ENCODE measurements at places on chromosomes 7 and 10.

DNA sequence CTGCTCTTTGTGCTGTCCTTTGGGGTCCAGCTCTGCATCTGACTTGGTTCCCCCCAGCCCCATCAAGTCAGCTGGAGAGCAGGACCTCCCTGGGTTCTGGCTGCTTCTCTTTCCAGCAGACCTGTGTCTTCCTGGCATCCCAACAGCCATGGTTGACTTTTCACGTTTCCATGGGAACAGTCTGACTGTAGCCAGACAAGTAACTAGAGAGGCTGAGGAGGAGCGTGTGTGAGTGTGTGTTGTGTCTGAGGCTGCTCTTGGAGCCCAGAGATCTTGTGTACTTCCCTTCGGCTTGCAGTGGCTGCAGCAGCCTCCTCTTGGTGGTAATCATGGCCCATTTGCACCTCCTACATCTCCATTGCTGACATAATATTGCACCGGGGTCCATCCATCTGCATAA, 332.0 kb downstream of the RPS24 start:
- no peak for DNase-seq

DNA sequence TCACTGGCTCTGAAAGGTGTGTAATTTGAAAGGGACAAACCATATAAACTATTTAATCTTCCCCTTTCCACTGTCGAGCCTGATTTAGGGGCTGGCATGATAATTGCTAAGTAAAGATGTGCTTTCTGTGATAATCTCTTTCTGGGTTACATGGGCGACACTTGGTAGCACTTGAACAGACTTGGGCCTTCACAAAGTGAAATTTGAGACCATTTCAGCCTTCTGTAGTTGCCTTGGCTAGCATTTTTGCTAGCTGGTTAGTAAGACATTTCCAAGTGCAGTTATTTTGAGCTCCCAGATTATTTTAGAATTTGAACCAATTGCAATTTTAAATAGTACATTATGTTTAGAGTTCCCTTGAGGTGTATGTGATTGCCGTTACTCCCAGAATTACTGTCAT, 432.7 kb upstream of the GALNT17 start:
- DNase-seq = no peak

GRCh38 chr7:158868764-158869410, 12.5 kb downstream of the DYNC2I1 start:
- DNase-seq = no peak

GRCh38 chr7:111873326-111873646, 311.0 kb upstream of the IMMP2L start:
- DNase-seq = no peak

DNA sequence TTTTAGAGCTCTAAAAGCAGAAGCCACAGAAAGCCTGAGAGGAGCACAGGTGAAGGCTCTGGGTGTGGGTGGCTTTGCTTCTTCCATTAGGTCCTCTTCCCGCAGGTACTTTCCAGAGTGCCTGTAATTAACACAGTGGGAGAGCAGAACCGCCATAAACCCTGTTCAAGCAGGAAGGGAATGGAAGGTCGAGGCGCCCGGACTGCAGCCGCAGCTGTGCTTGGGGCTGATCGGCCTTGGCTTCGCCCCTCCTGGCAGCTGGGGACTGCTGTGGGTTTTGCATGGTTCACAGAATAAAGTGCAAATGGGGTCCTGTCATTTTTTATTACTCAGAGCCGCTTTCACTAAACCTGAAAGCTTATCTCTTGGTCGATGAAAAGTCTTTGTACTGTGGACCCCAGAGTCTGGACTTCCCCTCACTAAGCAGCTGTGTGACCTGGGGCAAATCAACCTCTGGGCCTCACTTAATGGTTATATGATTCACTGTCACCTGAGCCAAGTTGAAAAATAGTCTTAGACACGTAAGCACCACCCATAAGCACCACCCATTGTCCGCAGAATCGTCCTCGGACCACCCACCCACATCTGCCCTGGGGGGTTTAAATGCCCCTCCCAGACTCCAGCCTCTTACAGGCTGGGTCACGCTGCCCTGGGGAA, 100.9 kb downstream of the XRCC2 start:
- no peak for DNase-seq

- no peak for DNase-seq
These were observed 23.8 kb upstream of the AKR1C1 start for GRCh38 chr10:4939224-4940072.

- no peak for DNase-seq
These were observed 107.2 kb upstream of the MKI67 start for GRCh38 chr10:128233422-128233821.

GRCh38 chr7:95209276-95209675, 115.1 kb downstream of the PON1 start:
- DNase-seq = no peak

- no peak for DNase-seq
These were observed 13.2 kb upstream of the TAS2R60 start for GRCh38 chr7:143429770-143430698.

- DNase-seq = no peak
These were observed 213.9 kb downstream of the TYW1 start for GRCh38 chr7:67210567-67210966.

GRCh38 chr10:3712707-3713106, 72.3 kb downstream of the KLF6 start:
- no peak for DNase-seq

- DNase-seq = no peak
These were observed 17.6 kb downstream of the SLF2 start for GRCh38 chr10:100930368-100930767.

GRCh38 chr7:112267944-112268691, 61.6 kb downstream of the ZNF277 start:
- no peak for DNase-seq

- no peak for DNase-seq
These were observed 7.5 kb upstream of the GPNMB start for GRCh38 chr7:23238983-23239652.

GRCh38 chr7:119197877-119198527, 973.5 kb downstream of the ANKRD7 start:
- DNase-seq = no peak

GRCh38 chr10:94041206-94041605, 47.5 kb downstream of the PLCE1 start:
- no peak for DNase-seq

- DNase-seq = no peak
These were observed 147.8 kb upstream of the KLF6 start for GRCh38 chr10:3932597-3933375.

DNA sequence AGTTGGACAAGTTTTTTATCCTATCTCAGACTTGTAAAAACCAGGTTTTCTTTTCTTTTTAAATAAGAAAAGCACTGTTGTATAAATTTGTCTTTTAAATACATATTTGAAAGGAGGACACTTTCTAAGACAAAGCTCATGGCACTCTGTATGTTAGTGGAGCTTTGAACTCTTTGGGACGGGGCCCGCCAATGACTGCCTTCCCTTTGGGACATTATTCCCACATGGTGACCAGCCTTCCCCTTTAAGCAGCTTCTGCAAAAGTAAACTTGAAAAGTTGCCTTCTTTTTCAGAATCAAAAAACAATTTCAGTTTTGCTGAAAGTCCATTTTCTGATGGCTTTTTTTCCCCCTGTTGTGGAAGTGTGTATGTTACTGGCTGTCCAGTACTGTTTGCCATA, 1.8 kb downstream of the CUX1 start:
- no peak for DNase-seq

DNA sequence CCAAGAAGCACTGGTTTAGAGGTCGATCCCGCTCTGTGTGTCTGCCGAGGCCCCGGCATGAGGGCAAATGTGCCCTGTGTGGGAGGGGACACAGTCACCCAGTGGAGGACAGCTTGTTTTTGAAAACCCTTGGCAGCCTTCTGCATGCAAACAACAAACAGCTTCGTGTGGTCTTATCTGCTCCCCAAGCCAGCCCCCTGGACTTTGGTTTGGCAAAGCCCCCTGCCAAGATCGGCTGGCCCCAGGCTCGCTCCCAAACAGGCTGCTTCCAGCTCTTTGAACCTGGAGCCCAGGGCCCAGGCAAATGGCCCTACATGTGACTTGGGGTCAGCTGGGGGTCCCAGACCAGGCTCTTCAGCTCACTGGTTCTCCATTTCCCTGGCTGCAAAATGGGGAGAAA, 2.9 kb downstream of the ELN start:
- no peak for DNase-seq

DNA sequence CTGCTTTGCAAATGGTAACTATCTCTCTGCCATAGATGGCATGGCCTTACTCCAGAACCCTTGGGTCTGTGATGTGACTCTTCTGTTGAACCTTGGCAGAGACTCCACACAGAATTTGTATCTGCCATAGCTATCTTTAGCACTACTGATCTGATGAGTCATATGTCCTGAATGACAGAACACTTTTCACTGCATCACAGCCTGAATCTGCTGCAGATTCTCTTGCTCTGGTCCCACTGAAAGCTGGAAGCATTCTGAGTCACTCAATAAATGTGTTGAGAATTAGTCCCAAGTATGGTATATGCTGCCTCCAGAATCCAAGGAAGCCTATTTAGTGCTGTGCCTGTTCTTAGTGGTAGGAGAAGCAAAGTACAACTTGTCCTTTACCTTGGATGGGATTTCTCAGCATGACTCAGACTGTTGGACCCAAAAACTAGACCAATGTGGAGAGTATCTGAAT, 39.5 kb upstream of the ANKRD1 start:
- DNase-seq = no peak

GRCh38 chr10:132907821-132908620, 34.3 kb downstream of the CFAP46 start:
- DNase-seq = no peak

GRCh38 chr7:101542527-101543241, 86.4 kb downstream of the MYL10 start:
- no peak for DNase-seq

GRCh38 chr10:103679096-103679790, 176.1 kb downstream of the SH3PXD2A start:
- no peak for DNase-seq

GRCh38 chr7:70505468-70505867, 626.5 kb upstream of the GALNT17 start:
- DNase-seq = no peak

GRCh38 chr7:146902728-146903127, 786.1 kb downstream of the CNTNAP2 start:
- DNase-seq = no peak

DNA sequence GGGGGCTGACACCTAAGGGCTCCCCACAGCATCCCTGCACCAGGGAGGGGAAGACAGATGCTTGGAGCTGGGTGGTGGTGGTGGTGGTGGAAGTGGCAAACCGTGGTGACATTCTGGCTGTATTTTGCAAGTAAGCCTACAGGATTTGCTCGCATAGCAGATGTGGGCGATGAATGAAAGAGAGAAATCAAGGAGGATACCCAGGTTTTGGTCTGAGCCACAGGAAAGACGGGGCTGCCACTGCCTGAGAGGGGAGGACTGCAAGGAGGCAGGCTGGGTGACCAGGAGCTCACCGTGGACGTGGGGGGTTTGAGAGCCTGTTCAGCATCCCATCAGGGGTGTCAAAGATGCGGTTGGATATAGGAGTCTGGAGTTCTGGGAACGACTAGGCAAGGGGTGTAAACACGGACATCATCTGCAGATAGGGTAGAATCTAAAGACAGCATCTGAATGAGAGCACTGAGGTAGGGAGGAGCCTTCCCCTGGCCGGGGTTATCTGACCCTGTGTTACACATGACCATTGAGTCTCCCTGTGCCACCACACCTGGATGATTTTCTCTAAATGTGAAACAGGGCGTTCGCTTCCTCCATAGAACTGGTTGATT, 49.7 kb downstream of the TSPAN15 start:
- DNase-seq = no peak
